GM12892 (cell line): ENCODE measurements at places on chromosomes 5 and 9.
A peak's percentile ranks its signal among the peaks of the same experiment; 100 is the strongest.

DNA sequence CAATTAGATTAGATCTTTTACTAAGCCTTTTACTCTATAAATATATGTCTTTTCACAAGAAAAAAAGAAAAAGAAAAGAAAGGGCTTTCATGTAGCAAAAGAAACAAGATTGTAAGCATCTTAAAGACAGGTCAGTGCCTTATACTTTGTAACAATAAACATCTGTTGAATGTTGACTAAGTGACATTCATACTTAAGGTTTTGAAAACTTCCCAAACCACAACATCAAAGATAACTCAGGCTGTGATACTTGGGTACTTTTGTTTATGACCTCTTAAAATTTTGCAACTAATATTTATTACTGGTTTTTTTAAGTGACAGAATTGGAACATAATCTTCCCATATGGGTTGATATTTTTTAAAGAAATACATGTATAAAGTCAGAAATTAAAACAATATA lies 7.4 kb downstream of the GRAMD2B start:
- DNase-seq, result no peak

- DNase-seq, result no peak
Measured at GRCh38 chr9:5531101-5531882, 21.0 kb downstream of the PDCD1LG2 start.

DNA sequence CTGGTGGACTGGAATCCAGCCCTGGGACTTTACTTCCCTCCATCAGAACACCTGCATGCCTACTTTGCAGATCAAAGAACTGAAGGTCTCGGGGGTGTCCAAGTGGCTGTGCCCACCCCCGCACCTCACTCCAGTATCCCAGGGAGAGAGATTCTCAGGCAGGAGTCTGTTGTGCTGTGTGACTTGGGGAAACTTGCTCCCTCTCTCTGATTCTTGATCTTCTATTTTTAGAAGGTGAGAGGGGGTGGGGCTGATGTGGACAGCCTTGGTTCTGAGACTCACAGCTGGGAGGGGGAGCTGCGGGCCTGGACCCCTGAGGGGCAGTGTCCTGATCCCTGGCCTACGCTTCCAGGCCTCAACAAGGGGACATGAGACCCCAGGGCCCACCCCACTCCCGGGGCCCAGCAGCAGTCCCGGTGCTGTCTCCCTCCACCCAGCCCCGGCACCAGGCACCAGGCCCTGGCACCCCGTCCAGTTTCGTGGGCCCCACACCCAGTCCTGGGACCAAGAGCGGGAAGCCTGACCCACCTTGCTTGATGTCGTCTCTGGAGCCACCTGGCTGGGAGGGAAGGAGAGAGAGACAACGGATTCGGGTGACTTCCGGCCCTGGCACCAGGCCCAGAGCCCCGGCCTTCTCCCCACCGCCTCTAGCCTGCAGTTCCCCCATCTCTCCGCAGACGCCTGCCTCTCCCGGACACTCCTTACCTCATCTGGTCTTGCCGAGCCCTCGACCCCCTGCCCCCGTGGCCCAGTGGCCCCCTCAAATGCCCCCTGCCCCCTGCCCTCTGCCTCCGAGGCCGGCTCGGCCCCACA lies 74.0 kb upstream of the SPTLC1 start:
- DNase-seq, result no peak

DNA sequence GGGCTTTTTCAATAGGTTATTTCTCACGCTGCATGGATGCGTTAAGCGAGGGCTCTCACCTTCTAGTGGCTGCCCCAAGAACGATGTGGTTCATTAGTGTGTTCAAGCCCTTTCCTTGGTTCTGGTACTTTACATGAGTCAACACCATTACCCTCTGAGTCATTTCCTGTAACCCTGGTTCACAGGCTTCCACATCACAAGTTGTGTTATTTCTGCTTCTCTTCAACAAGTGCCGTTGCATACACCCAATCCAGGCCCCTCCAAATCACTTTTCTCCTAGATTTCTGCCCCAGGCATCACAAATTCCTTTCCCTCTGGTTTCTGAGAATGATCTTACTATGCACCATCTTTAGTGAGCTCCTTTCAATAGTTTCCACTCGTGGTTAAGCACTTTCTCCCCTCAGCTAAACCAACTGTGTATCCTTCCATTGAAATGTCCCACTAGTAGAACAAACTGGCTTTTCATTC lies 69.5 kb upstream of the RAD23B start:
- peak; percentile 8 for DNase-seq

GRCh38 chr9:38226491-38226951 lies 157.5 kb upstream of the SHB start:
- DNase-seq, result no peak

DNA sequence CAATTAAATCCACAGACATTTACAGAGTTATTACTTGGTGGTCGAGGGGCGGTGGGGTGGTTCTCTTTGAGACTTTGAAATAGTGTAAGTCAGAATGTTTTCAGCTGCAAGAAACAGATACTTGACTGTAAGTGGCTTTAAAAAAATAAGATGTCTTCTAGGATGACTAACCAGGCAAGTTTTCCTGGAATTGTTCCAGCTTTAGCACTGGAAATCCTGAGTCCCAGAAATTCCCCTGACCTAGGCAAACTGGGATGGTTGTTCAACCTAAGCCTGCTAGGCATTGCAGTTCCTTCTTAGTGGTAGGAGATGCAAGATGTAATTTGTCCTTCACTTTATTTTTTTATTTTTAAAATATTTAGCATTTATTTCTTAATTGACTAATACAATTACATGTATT lies 169.5 kb upstream of the POC5 start:
- no peak for DNase-seq

DNA sequence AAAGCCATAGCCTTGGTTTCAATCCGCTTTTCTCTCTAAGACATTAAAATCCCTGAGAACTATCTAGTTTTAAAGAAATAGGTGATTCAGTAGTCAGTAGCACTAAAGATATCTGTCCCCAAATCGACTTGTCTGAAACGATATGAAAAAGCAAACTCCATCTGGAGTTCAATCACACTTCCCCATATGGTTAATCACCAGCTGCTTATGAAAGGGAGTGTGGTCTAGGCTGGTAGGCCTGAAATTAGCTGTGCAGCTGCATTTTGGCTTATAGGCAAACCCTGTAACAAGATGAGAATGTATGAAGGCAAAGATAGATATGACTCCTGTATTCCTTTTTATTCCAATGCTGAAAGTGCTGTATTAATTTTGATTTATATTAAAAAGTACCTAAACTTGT lies 65.9 kb downstream of the DMRTA1 start:
- no peak for DNase-seq

- DNase-seq, result no peak
Measured at GRCh38 chr9:908536-909205, 67.2 kb downstream of the DMRT1 start.
